ENCODE measurements at places on chromosomes 6 and 20. TPM values are rescaled to one million over a fixed set of nuclear protein-coding genes. Genes with fewer than 3 reads are reported as not detected.

- no peak for DNase-seq
These were observed 77.6 kb downstream of the WASF1 start for GRCh38 chr6:110101885-110102284.

DNA sequence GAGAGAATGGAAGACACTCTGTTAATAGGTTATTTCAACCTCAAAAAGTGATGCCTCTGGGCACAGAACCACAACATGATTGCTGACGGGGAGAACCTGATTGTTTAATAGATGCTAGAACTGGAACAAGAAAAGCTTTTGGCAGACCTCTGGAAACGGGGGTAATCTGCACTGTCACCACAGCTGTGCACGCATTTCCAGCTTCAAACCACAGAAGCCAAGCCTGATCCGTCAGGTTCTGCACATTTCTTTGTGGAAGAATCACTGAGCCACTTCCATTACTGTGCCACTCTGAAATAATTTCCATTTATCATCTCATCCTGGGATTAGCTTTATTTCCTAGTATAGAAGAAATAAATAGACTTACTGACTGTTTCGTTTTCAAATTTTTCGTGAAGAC, 309.3 kb downstream of the FARS2 start:
- no peak for DNase-seq

GRCh38 chr6:134245706-134246105, 72.2 kb downstream of the SGK1 start:
- no peak for DNase-seq

- DNase-seq, result no peak
These were observed 28.6 kb downstream of the CDS2 start for GRCh38 chr20:5155404-5155803.

GRCh38 chr6:42403831-42404230, 47.9 kb downstream of the TRERF1 start:
- DNase-seq, result no peak

- DNase-seq, result no peak
These were observed 119.4 kb downstream of the AIG1 start for GRCh38 chr6:143179901-143180612.

DNA sequence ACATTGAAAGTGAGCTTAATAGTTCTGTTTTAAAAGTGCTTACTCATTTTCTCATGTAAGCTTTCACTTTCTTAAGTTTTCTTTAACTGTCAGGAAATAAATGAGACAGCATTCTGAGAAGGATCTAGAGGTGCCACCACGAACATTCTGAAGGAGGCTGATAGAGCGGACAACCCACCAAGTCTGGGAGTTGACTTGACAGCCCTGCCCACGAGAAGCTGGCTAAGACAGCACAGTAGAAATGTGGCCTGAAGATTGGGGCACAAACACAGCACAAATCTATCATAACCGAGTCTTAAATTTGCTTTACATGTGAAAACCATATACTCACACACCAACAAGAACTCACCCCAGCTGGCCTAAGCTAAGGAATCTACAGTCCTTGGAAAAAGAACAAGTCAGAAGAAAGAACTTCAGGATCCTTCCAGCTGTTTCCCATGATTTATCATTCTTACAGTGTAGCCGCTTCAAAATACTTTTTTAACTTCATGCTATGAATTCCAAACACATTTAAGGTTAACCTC, 144.2 kb upstream of the TNFAIP3 start:
- DNase-seq, result no peak

CLPSL1 gene
- not detected for total RNA-seq

SCRT2 gene
- not detected for total RNA-seq

ABT1 gene
- 12.3 TPM for total RNA-seq

LST1 gene
- total RNA-seq, result 4.2 TPM

GNRH2 gene
- not detected for total RNA-seq

TCP11 gene
- 0.37 TPM for total RNA-seq

TINAG gene
- 0.16 TPM for total RNA-seq

COL21A1 gene
- total RNA-seq, result 151 TPM

FOXQ1 gene
- 10.8 TPM for total RNA-seq

SLA2 gene
- 0.11 TPM for total RNA-seq

ADAM33 gene
- 88.2 TPM for total RNA-seq

LINC00237 gene
- not detected for total RNA-seq
